ENCODE measurements at places on chromosomes 5 and 9.

DNA sequence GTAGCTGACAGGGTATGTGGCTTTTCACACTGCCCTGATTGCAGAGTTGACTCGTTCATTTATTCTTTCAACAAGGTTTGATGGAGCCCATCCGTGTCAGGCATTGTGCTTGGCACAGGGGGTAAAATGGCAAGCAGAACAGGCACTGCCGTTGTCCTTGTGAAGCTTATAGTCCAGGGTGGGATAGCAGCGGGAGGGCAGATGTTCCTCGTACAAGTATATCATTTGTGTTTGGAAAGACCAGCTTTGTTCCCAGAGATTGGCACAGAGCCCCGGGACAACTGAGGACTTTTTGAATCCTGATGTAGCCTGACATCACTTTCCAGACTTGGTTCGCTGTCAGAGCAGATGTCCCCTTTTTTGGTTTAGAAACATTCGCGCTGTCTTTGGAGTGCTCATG lies 50.9 kb downstream of the MVB12B start:
- no peak for DNase-seq

DNA sequence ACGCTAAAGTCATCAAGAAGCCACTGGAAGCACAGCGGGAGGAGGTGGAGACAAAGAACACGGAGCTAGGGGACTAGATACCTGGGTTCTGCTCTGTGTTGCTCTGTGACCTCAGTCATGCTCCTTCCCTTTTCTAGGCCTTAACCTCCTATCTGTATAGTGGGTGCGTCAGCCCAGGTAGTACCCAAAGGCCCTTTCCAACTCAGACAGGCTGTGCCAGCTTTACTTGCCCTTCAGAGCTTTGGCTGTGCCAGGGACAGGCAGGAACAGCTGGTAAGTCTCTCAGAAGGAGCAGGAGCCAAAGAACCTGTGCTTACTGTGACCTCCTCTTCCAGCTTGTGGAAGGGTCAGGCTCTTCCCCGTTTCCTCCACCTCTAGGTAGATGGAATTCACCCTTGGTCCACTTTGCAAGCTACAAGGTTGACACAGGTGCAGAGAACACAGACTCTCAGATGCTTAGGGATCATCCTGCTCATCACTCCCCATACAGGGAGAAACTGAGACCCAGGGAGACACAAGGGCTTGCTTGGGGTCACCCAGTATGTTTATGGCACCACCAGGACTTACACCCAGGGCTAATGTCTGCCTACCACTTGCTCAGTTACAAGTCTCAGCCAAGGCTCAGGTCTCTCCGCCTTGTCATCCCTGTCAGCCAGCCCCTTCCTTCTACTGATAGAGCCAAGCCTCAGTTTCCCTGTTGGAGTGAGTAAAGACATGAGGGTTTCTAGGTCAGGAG lies 1.7 kb downstream of the CCDC69 start:
- no peak for DNase-seq

DNA sequence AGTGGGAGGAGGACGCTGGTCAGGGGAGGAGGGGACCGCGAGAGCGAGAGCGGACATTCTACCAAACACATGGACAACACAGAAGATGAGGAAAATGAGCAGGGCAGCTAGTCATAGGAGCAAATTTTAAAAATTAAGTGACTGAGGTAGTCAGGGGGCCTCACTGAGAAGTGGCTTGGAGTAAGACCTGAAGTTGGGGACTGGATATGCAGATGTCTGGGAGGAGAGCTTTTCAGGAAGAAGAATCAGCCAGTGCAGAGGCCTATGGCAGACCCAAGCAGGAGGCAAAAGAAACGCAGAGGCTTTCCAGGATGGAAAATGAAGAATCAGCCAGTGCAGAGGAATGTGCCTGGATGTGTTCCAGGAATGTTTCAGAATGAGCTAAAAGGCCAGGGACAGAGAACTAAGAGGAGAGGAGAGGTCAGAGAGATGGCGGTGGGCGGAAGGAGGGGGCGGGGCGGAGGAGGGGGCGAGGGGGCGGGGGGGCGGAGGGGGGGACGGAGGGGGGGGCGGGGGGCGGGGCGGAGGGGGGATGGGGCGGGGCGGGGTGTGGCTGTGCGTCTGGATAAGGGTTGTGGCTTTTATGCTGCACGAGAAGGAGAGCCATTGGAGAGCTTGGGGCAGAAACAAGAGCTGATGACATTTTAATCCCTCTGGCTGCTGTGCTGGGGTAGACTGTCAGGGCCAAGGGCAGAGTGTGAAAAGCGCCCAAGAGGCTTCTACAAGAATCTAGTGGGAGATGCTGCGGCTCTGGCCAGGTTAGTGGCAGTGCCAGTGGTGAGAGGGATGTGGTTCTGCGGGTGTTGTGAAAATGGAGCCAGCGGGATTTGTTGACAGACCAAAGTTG lies 129.6 kb downstream of the KCNIP1 start:
- DNase-seq, result no peak

DNA sequence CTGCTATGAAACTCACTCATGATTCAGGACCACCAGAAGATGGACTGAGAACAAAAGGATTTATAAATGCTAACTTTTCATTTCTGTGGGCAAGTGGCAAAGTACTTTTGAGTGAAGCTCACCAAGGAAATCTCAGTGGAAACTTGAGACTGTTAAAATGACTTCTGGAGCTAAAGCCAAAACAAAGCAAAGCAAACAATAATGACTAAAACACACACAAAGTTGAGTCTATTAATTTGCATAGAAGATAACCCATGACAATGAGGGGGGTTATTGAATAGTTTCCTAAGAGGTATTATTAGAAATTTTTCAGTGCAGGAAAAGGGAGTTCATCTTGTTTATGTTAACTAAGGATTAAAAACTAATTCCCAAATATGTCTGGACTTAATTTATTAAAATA lies 612.8 kb upstream of the FAM174A start:
- DNase-seq, result no peak

GRCh38 chr5:96227957-96228356 lies 205.1 kb downstream of the PCSK1 start:
- no peak for DNase-seq

GRCh38 chr5:37661227-37661920 lies 178.5 kb downstream of the GDNF start:
- DNase-seq, result no peak

DNA sequence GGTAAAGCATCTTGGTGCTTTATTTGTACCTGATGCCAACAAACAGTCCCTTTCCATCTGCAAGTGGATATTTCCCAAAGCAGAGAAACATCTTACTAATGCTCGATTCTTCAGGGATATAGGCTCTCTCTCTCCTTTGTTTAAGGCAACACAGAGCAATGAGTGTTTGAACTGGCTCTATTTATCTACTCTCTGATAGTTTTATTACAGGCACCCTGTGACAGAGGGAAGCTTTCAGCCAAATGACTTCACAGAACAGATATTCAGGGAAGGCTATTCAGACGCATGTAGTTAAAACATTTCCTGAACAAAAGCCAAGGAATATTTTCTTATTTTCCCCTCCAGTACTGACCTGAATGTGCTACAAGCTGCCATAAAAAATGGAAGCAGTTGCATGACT lies 141.8 kb downstream of the YIPF5 start:
- DNase-seq, result no peak

GRCh38 chr5:126909856-126910255 lies 120.5 kb downstream of the MARCHF3 start:
- DNase-seq, result no peak

DNA sequence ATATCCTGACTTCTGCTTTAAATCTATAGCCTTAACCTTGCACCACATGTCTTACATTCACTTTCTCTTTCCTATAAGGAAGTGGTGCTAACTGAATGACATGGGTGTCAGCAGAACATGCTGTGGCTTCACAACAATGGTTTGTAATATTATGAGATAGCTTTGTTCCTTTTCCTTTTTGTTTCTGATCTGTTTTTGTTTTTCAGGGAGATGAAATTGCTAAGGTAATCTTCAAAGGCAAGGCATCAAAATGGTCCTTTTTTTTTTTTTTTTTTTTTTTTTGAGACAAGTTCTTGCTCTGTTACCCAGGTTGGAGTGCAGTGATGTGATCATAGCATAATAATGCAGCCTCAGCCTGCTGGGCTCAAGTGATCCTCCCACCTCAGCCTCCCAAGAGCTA lies 53.6 kb upstream of the RANBP6 start:
- no peak for DNase-seq
